MCF 10A (cell line): ENCODE measurements at places on chromosomes 4 and X.

DNA sequence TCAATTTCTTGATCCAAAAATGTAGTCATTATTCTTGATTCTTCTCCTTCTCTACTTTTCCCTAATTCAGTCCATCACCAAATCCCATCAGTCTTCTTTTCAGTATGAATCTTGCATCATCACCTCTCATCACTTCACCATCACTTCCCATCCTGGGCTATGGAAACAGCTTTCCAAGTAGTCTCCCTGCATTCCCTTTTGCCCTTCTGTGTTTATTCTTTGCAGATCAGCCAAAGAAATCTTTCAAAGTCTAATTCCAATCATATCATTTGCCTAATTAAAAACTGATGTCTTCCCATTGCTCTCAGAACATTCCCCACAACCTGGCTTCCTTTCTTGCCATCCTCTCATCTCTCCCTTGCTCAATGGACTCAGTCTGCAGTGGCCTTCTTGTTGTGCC, 201.7 kb upstream of the ADAMTS3 start:
- DNase-seq = no peak

DNA sequence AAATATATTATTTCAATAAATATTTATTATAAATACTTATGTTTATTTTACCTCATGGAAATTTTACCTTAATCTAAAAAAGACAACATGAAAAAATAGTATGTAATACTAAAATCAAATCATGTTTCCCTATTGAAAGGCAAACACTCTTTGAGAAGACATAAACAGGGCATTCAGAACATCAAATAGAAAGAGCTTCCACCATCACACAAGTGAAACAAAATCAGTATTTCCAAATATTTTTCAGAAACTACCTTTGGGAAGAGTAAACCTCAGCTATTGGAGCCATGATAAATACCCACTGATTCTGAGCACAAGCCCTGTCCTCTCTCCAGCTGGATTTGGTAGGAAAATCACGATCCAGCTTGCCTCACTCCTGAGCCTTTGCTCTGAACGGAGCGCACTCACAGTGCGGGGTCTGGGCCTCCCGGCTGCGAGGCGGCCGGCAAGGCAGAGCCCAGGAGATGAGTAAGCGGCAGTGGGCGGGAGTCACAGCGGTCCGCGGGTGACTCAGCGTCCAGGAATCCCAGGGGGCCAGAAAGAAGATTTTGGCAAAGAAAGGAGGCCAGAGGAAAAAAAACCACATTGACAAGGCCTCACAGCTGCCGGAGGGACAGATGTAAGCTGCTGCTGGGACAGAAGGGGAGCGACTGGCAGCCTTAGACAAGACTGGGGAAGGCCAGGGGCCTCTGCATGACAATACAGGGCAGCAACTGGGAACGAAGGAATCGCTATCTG, 14.7 kb upstream of the ANXA5 start:
- DNase-seq = peak; percentile 93

- DNase-seq = no peak
Measured at GRCh38 chr4:70903291-70903603, 1.1 kb downstream of the MOB1B start.

- DNase-seq = no peak
Measured at GRCh38 chr4:106039796-106040195, 144.5 kb downstream of the NPNT start.

DNA sequence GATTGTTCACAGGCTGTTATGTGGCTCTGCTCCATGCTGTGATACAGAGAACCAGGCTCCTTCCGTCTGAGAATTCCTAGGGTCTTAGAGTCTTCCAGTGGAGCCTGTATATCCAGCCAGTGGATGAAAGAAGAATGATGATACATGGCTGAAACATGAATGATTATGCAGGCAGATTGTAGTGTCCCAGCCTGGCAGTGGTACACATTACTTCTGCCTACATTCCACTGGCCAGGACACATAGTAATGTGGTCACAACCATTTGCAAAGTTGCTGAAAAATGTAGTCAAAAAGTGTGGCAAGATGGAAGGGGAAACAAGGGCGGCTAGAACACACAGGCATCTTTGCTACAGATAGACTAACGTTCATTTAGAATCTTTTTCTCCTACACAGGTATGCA, 4.5 kb upstream of the GBA3 start:
- no peak for DNase-seq

GRCh38 chr4:102578819-102579218, 77.7 kb downstream of the NFKB1 start:
- DNase-seq = no peak

DNA sequence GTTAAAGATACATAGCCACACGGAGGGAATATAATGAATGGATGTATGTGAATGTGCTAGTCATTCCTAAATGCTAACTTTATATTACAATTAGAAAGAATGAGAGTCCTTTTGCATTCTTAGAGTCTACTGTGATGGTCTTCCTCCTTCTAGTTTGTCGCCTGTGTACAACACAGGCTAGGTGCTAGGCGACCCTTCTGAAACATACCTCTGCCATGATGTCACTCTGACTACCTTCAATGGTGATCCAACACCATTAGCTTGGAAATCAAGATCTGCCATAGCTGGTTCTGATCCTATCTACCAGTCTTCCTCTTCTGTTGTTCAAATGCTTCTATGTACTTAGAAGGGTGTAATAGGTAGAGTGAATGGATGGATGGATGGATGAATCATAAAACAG, 151.2 kb downstream of the MGST2 start:
- no peak for DNase-seq

- no peak for DNase-seq
Measured at GRCh38 chrX:107153005-107153404, 34.4 kb upstream of the RBM41 start.

DNA sequence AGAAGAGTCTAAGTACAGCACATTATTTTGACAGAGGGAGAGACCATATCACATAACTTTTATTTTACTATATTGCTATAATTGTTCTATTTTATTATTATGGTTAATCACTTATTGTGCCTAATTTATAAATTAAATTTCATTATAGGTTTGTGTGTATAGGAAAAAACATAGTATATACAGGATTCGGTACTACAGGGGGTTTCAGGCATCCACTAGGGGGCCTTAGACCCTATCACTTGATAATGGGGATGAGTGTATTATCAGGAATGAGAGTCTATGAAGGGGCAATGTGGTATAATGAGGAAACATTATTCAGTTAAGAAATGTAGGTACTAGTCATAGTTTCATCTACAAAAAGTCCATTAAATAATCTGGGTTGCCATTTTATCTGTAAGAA, 833.1 kb downstream of the C4orf33 start:
- peak; percentile 18 for DNase-seq

- no peak for DNase-seq
Measured at GRCh38 chrX:109890300-109890699, 112.6 kb upstream of the TMEM164 start.

GRCh38 chrX:46576458-46576857, 2.9 kb downstream of the CHST7 start:
- no peak for DNase-seq

GRCh38 chr4:74751247-74751646, 43.1 kb downstream of the BTC start:
- no peak for DNase-seq

- DNase-seq = peak; percentile 84
Measured at GRCh38 chr4:106287353-106287969, 28.5 kb downstream of the TBCK start.

GRCh38 chr4:42608551-42608950, 48.4 kb downstream of the ATP8A1 start:
- DNase-seq = no peak

DNA sequence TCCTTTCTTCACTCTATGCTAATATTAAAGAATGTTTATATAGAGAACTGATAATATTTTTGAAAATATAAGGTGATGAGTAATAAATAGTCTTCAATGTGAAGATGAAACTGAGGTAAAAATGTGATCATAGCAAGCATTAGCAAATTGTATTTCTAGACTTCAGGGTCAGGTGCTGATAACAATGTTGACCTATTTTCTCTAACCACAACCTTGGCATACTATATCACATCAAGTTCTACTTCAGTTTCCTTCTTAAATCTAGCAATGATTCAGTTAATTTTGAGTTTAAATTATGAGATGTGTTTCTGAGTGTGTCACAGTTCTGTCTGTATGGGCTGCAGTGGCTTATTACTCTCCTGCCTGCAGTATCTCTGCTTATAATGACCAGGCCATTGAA, 209.4 kb downstream of the RAPGEF2 start:
- DNase-seq = no peak

DNA sequence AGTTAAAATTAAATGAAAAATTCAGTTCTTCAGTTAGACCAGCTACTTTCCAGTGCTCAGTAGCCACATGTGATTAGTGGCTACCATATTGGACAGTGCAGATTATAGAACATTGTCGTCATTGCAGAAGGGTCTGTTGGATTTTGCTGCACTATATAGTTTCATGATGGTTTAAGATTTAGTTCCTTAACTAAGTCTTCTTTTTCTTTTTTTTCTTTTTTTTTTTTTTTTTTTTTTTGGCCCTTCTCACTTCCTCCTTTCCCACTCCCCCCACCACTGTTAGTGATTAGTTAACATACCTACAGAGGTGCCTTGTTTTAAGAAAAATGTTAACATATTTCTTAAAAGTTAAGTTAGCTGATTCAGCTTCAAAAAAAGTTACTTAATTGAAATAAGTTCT, 9.0 kb downstream of the RAB9A start:
- DNase-seq = no peak

DNA sequence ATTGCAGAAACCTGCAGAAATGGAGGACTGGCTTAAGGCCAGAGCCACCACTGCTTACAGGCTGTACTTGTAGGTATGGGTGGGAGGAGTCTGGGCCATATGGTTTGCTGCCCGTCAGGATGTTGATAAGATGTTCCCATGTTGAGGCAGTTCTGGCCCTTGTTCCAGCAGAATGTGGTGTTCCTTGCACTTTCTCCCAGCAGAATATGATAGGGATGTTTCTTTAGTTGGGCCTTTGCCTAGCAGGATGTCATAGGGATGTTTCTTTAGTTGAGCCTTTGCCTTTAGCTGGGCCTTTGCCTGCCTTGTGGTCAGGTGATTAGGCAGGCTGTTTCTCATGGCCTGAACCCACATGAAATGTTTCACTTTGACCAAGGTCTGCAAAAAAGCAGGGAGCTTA, 139.1 kb upstream of the PAQR3 start:
- DNase-seq = no peak
